ENCODE measurements at places on chromosomes 5 and 9.

GRCh38 chr5:132808448-132808847, 4.7 kb upstream of the SOWAHA start:
- no peak for DNase-seq

DNA sequence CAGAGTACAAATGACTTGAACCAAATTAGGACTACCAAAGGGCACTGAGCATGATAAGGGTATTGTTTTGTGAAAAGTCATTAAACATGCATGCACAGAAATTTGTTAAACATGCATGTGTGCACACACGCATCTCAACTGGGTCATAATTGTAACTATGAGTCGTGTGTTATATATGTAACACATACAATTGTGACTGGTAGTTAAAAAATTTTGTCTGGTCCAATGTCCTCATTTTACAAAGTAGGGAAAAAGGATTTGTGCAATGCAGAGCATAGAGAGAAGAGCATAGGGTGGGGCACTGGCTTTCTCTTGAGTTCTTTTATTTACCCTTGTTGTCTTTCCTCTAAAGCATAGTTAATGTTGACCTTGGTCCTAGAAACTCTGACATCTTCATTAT, 19.3 kb upstream of the IGFBPL1 start:
- DNase-seq: no peak

DNA sequence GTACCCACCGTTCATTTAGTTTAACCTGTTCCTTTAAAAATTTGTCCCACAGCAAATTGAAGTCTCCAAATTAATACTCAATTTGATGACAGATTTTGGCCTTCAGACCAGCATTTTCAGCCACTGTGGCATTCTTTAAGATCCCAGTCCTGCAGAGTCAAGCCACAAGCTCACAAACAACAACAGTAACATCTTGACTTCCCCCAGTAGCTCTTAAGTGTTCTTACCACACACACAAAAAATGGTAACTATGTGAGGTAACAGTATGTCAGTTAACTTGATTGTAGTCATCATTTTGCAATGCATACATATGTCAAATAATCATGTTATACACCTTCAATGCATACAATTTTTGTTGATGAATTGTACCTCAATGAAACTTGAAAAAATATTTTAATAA, 247.9 kb downstream of the LURAP1L start:
- DNase-seq: no peak

DNA sequence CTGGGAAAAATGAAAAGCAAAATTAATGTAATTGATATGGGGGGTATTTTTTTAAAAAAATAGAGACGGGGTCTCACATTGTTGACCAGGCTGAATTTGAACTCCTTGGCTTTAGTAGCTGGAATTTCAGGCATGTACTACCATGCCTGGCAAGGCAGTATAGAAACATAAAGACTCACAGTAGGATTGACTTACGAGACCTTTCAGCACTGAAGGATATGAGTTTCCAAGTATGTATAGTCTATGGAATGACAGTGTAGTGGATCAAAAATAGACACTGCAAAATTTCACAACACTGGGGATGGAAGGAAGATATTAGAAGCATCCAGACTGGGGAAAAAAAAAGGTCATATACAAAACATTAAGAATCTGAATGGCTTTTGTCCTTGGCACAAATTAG, 6.8 kb downstream of the DCP2 start:
- no peak for DNase-seq

- DNase-seq: no peak
Observed at GRCh38 chr9:32884482-32884881, 101.1 kb downstream of the TMEM215 start.

DNA sequence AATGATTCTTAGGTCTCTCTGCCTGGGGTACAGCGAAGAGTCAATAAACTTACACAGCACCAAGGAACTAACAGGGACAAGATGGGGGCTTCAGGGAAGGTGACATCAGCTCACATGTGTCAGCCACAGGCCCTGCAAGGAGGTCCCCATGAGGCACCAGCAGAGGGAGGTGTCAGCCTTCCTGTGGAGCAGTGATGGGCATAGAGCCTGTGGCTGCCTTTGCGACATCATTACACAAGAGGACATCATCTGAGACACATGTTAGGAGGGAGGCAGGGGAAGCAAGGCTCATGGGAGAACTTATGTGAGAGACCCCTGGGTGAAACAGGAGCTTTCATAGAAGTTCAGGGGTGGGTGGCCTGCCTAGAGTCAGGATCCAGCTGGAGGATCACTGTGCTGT, 389.6 kb downstream of the SEMA5A start:
- no peak for DNase-seq

DNA sequence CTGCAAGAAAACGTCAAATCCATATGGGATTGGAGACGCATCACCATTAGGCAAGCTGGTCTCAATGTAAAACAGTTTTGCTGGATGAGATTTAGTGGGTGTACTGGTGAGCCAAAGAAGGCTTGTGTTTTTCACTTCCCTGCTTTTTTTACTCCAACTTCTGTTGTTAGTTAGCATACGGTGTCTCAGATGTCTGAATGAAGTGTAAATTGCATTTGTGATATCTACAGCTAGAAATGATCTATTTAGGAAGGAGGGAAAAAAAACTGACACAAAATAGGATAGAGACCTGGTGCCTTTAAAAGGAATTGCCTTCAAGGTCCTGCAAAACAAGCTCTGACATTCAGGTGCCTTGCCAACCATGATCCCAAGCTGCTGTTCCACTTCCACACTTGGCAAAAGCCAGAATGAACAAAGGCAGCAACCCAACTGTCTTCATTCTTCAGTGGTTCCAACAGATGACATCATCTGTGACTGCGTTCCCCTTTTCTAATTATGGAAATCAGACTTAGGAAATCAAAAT, 104.2 kb upstream of the RAI14 start:
- no peak for DNase-seq

DNA sequence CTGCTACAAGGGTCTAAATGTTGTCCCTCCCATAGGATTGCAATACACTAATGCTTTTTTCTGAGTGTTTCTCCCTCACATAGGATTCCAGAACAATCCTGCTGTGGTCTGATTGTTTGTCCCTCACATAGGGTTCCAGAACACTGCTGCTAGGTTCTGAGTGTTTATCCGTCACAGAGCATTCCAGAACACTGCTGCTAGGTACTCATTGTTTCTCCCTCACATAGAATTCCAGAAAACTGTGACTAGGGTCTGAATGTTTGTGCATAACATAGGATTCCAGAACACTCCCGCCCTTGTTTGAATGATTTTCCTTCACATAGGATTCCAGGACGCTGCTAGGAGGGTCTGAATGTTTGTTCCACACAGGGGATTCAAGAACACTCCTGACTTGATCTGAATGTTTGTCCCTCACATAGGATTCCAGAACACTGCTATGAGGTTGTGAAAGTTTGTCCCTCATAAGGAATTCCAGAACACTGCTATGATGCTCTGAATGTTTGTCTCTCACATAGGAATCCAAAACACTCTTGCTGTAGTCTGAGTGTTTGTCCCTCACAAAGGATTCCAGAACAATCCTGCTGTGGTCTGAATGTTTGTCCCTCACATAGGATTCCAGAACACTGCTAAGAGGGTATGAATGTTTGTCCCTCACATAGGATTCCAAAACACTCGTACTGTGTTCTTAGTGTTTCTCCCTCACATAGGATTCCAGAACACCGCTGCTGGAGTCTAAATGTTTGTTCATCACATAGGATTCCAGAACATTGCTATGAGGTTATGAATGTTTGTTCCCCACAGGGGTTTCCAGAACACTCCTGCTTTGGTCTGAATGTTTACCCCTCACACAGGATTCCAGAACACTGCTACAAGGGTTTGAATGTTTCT, 213.5 kb downstream of the FOXD4L6 start:
- no peak for DNase-seq

GRCh38 chr5:178307267-178308045, 74.9 kb upstream of the PHYKPL start:
- DNase-seq: no peak

- no peak for DNase-seq
Observed at GRCh38 chr9:85392260-85392659, 349.5 kb downstream of the AGTPBP1 start.

DNA sequence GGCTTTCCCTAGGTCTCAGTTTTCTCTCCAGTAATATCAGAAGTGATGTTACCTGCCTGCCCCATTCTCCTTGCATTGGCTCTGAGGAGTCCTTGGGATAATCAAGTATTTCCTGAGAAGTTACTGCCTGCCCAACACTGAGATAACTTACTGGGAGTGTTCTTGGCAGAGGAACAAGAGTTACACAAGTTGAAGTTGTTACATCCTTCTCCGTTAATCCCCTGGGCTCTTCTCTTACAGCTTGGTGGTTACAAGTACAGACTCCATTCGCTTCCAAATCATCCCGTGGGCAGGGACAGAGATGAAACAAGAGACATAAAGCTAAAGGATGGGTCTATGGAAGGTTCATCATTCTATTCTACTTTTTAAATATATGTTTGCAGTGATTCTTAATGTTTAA, 74.1 kb upstream of the SAP30L start:
- DNase-seq: no peak

DNA sequence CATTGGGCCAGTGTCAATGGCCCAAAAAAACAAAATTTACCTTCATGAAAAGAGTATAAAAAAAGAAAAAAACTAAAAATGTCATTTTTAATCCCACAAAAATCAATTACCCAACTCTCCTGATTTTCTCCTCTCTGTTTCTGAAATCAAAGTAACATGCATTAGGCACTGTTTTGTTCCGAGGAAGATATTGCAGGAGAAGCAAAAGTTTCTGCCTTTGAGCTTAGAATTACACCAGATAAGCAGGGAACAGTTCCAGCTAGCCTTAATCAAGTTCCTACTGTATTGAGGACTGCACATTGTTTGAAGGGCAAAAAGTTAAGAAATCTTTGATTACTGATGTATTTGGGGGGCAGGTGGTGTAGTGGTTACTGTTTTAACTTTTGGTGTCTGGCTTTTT, 1.1 kb upstream of the PRKAA1 start:
- no peak for DNase-seq

- DNase-seq: no peak
Observed at GRCh38 chr9:111427186-111427585, 57.0 kb downstream of the ECPAS start.

DNA sequence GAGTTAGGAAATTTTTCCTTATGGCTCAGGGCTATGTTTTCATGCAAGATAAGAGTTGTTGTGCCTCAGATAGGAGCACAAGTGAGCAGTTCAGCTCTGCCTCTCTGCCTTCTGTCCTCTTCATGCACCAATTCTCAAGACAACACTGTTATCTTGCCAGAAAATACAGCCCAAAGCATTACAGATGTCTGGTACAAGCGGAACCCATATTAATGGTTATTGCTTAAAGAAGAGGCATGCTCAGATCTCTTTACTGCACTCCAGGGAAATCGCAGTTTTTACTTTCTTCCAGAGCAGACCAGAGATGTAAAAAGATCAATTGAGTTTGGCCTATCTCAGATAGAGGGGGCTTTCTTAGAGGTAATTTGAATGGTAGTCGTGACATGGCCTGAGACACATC, 361.6 kb upstream of the WWC1 start:
- no peak for DNase-seq

GRCh38 chr5:132770476-132771159, 6.4 kb downstream of the SEPTIN8 start:
- DNase-seq: no peak

DNA sequence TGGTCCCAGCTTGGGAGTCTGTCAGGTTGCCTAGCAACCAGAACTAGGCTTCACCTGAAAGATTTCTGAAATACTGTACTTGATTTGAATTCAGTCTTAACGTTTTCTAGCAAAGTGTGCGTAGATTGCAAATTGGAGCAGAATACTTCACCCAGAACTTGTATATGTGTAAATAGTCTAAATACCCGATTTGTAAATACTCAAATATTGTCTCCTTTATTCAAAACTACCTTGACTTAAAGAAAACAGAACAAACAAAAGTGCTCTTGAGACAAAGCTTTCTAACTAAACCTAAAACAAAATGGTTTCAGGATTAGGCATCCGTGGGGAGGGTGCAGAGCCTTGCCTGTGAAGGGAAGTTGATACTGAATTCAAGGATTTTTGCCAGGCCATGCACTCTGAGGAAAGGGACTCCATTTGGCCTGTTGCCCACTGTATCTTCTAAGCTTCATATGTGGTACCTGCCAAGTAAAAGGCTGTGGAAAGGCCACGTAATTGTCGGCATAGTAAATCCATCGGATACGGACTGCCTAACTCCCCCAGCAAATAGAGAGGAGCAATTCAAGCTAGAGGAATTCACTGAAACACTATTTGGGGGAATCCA, 744 bp upstream of the HMGCS1 start:
- no peak for DNase-seq

GRCh38 chr9:84436386-84437109, 96.0 kb upstream of the SLC28A3 start:
- DNase-seq: no peak

- no peak for DNase-seq
Observed at GRCh38 chr9:137163365-137163715, 6.5 kb downstream of the LRRC26 start.

- DNase-seq: peak; percentile 79
Observed at GRCh38 chr5:40797273-40798011, 732 bp downstream of the PRKAA1 start.

GRCh38 chr9:78103971-78104433, 72.4 kb upstream of the GNAQ start:
- no peak for DNase-seq

GRCh38 chr5:151236888-151237287, 13.0 kb upstream of the CCDC69 start:
- no peak for DNase-seq

DNA sequence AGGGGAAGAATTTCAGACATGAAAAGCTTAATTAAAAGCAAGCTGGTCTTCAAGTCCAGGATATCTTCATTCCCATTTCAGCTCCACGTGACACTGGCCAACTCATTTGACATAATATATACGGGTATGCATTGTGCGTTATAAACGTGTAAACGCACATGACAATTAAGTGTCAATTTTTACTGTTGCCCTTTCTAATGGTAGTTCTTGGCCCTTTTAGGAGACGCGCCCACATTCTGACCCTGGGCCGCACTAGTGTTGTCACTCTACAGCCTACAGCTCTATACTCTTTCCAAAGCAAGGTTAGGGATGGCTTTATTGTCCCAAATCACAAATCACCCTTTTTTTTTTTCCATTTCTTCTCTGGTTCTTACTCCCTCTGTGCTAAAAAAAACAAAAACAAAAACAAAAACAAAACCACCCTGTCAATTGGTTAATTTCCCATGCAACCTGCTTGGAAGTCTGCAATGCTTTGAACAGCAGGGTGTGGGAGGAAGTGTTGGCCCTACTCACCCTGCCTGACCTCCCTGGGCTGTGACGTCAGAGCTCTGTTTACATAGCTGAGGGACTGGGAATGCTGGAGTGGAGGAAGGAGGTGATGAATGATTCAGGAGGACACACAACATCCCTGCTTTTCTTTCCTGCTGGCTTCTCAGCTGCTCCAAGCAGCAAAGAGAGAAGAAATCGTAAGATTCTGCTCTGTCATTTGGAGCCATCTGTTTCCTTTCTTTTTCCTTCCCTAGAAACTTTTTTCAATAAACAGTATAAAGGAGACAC, 19.3 kb downstream of the RFK start:
- no peak for DNase-seq

DNA sequence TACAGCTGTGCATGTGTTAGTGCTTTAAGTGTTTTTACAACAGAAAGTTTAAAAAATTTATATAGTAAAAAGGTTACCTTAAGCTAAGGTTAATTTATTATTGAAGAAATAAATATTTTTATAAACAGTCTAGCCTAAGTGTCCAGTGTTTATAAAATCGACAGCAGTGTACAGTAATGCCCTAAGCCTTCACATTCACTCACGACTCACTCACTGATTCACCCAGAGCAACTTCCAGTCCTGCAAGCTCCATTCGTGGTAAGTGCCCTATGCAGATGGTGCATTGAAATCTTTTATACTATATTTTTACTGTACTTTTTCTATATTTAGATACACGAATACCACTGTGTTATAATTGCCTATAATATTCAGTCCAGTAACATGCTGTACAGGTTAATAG, 159.1 kb downstream of the ROR2 start:
- DNase-seq: no peak

- no peak for DNase-seq
Observed at GRCh38 chr5:159345336-159345735, 15.0 kb upstream of the IL12B start.

All from T1000 (cell line).